ENCODE measurements at places on chromosomes 16 and 17.
A peak's percentile ranks its signal among the peaks of the same experiment; 100 is the strongest.

DNA sequence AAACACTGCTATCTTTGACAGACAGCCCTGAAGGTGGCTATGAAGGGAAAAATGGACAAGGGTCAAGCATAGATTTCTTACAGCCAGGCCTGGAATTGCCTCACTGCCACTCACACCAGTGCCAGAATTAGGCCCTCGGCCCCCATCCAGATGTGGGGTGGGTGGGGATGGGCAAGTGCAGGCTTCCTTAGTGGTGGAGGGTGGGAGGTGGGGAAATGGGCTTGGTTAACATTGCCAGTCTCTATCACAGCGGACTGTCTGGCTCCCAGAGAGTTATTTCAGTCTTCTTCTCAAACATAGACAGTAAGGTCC is 24.9 kb downstream of the B9D1 start:
- peak; percentile 40 for DNase-seq

DNA sequence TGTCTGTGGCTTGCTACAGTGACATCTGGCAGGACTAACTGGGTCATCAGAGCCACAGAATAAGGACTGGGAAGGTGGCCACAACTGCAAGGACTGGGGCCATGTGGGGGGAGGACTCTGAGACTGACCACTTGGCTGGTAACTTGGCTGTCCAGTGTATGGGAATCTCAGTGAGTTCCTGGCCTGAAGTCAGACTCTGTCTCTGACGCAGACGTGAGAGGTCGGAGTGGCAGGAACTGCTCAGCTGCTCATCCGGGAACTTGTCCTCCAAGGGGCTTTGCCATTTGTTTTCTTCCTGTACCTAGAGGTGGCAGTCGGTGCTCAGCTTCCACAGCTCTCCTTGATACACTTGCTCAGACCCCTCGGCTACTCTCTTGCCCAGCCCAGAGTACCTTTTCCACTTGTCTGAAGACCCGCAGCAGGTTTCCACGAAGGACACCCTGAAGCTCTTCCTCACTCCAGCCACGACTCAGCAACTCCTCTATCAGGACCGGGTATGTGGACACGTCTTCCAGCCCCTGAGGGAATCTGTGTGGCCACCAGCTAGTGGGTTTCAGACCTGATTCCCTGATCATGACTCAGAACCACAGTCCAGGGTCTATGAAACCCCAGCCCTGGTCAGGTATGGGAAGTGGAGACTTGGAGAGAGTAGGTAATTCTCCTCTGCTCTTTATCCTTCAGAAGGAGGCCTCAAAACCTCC is 7.3 kb upstream of the DPEP3 start:
- peak; percentile 4 for DNase-seq

- DNase-seq = peak; percentile 91
Observed at GRCh38 chr17:2053380-2054261, 1.3 kb upstream of the HIC1 start.

GRCh38 chr16:66660422-66661209 is 35.9 kb downstream of the CMTM4 start:
- peak; percentile 66 for DNase-seq

DNA sequence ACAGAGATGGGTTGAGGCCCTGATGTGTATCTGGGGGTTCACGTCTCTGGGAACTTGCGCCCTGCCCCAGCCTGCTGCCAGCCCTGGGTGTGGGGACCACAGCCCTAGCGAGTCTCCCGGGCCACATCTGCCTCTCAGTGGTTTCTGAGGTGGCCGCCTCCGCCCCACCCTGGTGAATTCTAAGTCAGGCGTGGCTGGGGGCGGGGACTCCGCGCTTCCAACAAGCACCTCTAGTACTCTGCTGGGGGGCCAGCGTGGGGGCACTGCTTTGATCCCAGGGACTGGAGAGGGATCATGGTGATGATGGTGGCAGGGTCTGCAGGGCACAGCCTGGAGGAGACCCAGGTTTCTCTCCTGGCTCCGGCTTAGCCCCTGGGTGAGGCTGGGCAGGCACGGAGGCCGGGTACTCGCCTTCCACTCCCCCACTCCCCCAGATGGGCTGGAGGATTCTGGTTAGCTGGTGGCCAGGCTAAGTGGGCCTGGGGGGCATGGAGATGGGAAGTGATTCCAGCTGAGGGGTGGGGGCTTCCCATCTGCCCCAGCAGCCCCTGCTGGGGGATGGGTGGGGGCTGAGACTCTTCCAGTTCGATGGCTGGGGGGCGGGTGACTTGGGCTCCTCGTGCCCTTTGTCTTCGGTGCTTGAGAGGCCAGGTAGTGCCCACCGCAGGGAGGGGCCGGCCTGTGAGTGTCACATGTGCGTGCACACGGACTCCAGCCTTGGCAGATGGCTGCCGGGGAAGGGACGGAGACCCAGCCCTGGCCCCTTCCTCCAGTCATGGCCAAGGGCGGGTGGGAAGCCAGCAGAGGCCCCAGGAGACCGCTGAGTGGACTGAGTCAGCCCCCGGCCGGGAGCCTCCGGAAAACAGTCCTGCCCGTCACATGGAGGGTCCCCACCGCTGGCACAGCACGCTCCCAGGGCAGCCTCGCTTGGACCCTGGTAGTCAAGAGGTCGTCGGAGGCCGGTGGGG is 3.9 kb downstream of the GLIS2 start:
- DNase-seq = no peak

DNA sequence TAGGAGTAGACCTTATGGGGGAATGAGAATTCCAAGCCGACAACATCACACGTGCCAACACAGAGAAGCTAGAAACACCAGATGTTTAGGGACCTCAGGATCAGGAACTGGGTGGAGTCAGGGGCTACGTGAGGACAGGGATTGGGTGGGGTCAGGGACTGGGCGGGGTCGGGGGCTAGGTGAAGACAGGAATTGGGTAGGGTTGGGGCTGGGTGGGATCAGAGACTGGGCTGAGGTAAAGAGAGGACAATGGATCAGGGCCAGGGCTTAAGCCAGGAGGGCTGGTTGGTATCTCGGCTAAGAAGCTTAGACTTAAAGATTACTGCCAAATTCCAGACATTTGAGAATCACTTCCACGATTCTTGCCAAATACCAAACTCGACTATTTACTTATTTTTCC is 11.6 kb downstream of the TEKT5 start:
- DNase-seq = peak; percentile 79

GRCh38 chr17:20184977-20185619 is 175.9 kb downstream of the SPECC1 start:
- no peak for DNase-seq

GRCh38 chr17:80106176-80106575 is 4.8 kb downstream of the GAA start:
- peak; percentile 39 for DNase-seq

Data from H7 (cell line).